ENCODE measurements at places on chromosomes 6 and 20.

DNA sequence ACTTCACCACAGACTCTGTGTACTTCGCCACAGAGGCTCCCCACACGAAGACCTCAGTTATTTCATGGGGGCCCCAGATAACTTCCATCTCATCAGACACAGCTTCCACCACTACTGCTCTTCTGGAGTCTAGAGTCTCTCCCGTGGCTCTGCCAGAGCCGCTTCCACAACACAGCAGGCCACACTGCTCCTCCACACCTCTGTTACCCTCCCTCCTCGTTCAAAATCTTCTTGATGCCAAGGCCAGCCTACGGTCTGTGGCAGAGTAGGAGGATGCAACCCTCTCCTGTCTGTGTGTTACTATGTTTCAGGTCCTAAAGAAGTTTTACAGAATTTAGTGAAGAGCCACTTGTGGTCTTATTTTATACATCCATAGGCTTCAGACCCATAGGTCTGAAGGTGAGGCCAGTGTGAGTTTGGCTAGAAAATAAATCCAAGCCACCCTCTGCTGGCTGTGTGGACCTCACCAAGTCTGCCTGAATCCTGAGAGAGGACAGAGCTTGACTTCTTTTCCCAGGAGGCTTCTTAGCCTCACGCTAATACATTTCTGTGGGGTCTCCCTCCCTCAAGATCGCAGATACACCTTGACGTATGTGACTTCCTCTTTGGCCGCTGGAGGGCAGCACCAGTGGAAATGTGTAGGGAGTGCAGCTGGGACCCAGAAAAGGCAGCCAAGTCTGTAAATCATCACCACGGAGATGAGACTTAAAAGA, 197.7 kb downstream of the FAXC start:
- peak; percentile 60 for ATAC-seq
- no peak overlapping the region for H3K4me3 ChIP-seq
- no peak overlapping the region for H3K27ac ChIP-seq
- no peaks in the 10 kb centered on the region for H3K36me3 ChIP-seq
- H3K4me1 ChIP-seq, result no peaks in the 10 kb centered on the region
- H3K27me3 ChIP-seq, result peaks cover 10% of the 10 kb centered on the region

DNA sequence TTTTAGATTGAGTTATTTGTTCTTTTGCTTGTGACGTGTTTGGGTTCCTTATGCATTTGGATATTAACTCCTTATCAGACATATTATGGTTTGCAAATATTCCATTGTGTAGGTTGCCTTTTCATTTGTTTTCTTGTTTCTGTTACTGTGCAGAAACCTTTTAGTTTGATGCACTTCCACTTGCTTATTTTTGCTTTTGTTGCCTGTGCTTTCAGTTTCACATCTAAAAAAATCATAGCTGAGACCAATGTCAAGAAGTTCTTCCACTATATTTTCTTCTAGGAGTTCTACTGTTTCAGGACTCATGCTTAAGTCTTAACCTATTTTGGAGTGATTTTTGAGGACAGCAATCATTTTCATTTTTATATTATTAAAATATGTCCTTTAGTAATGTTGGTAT, 113.5 kb downstream of the EPM2A start:
- no peak overlapping the region for H3K4me3 ChIP-seq
- H3K36me3 ChIP-seq, result peaks cover 9% of the 10 kb centered on the region
- ATAC-seq, result no peak
- H3K27ac ChIP-seq, result no peak overlapping the region

DNA sequence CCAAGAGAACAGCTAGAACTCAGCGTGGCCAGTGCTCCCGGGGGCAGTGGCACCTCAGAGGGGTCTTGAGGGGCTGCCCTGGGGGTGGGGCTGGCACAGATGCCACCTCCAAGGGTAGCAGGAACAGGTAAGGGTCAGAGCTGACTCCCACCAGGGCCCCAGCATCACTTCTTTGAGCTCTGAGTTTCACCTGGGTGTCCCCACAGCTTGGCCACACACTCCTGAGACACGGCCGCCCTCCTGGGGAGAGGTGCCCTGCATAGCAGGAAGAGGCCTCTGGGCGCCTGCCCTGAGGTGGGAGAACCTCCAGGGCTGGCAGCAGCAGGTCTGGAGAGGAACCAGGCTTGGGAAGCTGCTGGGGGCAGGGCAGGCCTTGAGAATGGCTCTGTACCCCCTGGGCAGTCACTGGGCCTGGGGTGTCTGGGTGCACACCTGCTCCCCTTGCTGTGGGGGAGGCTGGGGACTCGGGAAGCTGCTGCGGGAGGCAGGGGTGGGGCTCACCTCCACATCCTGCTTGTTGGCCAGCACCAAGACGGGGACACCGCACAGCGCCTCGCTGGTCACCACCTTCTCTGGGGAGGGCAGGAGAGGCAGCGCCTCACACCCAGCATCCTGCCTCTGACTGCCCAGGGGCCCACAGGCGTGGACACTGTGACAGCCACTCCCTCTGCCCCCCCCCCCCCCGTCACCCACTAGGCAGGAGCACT, 5.0 kb downstream of the TNFRSF6B start:
- H3K4me3 ChIP-seq, result no peak overlapping the region
- ATAC-seq, result no peak
- H3K4me1 ChIP-seq, result peaks cover 54% of the 10 kb centered on the region
- H3K36me3 ChIP-seq, result peaks cover 8% of the 10 kb centered on the region
- no peak overlapping the region for H3K27ac ChIP-seq

DNA sequence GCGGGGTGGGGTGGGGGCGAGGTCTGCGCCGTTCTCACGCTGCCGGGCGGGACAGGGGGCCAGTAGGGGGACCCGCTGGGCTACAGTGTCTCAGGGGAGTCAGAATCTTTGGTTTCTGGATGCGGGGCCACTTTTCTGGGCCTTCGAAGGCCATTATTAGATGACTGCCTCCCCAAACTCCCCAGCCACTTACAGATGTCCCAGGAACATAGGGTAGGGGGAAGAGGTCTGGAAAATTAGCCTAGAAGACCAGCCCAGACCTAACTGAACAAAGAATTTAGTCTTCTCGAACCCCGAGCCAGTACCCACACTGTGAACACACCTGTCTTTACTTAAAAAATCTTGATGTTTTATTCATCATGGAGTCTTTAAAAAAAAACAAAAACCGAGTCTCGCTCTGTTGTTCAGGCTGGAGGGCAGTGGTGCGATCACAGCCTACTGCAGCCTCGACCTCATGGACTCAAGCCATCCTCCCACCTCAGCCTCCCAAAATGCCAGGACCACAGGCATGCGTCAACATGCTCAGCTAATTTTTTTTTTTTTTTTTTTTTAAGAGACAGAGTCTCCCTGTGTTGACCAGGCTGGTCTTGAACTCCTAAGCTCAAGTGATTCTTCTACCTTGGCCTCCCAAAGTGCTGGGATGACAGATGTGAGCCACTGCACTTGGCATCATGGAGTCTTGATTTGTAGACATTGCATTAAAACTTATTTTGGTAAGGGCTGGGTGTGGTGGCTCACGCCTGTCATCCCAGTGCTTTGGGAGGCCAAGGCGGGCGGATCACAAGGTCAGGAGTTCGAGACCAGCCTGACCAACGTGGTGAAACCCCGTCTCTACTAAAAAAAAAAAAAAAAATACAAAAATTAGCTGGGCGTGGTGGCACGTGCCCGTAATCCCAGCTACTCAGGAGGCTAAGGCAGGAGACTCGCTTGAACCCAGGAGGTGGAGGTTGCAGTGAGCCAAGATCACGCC, 3.3 kb upstream of the SLC29A1 start:
- no peak for ATAC-seq
- no peaks in the 10 kb centered on the region for H3K36me3 ChIP-seq
- peak overlapping the region; percentile 77 for H3K27ac ChIP-seq
- H3K27me3 ChIP-seq, result no peaks in the 10 kb centered on the region

DNA sequence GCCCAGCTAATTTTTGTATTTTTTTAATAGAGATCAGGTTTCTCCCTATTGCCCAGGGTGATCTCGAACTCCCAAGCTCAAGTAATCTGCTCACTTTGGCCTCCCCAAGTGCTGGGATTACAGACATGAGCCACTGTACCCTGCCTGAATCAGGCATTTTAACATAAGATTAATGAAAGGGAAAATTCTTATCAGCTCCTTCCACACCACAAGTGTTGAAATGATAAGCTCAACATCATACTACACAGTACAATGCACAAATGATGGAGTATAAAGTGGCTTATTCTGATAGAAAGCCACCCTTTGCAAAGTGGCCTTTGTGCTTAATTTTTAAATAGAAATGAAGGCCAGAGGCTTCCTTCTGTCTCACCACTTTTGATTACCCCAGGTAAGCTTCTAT, 71.3 kb upstream of the MCHR2 start:
- H3K4me1 ChIP-seq, result no peaks in the 10 kb centered on the region
- H3K27ac ChIP-seq, result no peak overlapping the region
- H3K4me3 ChIP-seq, result no peak overlapping the region
- H3K36me3 ChIP-seq, result peaks cover 5% of the 10 kb centered on the region
- no peak for ATAC-seq

All from stimulated activated memory B cell treated with anti-CD40 and anti-IgM and Interleukin-4, amounts not matched to agents 10 μg/mL and 1 μg/mL and 100 μg/mL, for 72 hours (primary cell).